Activated CD4-positive, alpha-beta T cell treated with anti-CD3 and anti-CD28 coated beads, Interleukin-2, amount 50 U/mL, for 1 hour (primary cell): ENCODE measurements at places on chromosomes 2 and 18.

GRCh38 chr2:225582355-225583116, 183.0 kb downstream of the NYAP2 start:
- DNase-seq: no peak

GRCh38 chr2:70861777-70862625, 26.4 kb upstream of the CD207 start:
- DNase-seq: peak; percentile 66

- no peak for DNase-seq
Measured at GRCh38 chr2:230230087-230230486, 4.6 kb downstream of the SP140 start.

DNA sequence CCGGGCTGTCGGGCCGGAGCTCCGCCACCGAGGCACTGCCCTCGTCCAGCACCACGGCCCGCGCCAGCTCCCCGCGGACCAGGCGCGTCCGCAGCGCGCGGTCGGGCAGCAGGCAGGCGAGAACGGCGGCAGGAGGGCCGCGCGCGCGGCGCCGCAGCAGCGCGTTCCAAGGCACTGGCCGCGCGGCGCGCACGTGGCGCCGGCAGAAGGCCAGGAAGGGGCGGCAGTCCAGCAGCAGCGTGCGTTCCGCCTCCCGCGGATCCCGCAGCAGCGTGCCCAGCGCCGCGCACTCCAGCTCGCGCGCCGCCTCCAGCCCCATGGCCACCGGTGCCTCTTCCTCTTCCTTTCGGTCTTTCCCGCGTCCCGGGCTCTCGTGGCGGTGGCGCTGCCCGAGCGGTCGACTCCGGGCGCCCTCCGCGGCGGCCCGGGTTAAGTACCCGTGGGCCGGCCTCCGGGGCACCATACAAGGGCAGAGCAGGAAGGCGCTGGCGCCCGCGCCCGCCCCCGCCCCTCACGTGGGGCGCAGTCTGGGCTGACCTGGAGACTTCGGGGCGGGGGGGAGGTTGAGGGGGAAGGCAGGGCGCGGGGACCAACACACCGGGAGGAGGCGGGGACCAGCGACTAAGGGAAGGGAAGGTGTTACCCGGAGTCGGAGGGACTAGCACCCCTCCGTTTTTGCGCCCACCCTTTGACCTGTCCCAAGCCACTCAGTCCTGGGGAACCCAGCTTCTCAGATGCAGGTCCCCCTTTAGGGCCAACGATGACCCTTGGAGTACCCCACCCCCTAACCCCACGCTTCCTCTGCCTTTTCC, at the start of gene DUSP2:
TSS of gene DUSP2 (minus strand) at position 405 of the 812 bp plus-strand sequence. CDS start at position 319, 86 bp downstream.
- peak; percentile 87 for DNase-seq

DNA sequence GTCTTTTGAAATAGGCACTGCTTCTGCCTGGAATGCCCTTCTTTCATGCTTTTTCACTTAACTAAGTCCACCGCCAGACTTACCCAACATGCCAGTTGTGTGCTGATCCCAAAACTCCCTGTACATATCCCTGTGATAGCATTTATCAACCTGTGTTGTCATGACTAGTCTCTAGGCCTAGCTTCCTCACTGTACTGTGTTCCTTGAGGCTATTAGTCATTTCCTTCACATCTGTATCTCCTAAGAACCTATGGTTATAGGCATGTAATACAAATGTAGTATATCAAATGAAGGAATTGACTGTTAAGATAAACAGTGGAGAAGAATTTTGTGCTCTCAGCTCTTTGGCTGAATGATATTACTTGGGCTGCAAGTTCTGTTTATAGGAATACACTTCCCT, 184.3 kb downstream of the CYRIA start:
- no peak for DNase-seq

- no peak for DNase-seq
Measured at GRCh38 chr18:22827216-22827615, 105.9 kb upstream of the RBBP8 start.

DNA sequence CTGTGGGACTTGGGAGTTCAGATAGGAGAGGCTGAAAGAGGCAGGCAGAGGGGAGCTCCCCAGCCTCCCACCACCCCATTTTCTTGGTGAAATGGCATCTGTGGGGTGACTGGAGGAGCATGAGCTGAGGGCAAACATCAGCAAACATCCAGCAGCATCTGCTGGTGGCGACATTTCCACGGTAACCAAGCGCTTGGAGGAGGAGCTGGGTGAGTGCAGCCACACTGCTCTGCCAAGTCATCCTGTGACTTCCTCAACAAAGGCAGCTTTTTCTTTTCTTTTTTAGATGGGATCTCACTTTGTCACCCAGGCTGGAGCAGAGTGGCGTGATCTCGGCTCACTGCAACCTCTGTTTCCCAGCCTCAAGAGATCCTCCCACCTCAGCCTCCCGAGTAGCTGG, 5.6 kb downstream of the TXNL4A start:
- peak; percentile 19 for DNase-seq

DNA sequence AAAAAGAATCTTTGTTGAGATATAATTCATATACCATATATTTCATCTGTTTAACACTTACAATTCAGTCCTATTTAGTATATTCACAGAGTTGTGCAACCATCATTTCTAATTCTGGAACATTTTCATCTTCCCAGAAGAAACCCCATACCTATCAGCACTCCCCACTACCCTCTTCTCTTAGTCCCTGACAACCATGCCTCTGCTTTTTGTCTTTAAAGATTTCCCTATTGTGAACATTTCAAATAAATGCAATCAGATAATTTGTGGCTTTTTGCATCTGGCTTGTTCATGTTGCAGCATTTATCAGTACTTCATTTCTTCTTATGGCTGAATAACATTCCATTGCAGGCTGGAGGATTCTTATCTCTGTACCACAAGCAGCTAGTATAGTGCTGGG, 305.9 kb upstream of the MEX3C start:
- DNase-seq: no peak

DNA sequence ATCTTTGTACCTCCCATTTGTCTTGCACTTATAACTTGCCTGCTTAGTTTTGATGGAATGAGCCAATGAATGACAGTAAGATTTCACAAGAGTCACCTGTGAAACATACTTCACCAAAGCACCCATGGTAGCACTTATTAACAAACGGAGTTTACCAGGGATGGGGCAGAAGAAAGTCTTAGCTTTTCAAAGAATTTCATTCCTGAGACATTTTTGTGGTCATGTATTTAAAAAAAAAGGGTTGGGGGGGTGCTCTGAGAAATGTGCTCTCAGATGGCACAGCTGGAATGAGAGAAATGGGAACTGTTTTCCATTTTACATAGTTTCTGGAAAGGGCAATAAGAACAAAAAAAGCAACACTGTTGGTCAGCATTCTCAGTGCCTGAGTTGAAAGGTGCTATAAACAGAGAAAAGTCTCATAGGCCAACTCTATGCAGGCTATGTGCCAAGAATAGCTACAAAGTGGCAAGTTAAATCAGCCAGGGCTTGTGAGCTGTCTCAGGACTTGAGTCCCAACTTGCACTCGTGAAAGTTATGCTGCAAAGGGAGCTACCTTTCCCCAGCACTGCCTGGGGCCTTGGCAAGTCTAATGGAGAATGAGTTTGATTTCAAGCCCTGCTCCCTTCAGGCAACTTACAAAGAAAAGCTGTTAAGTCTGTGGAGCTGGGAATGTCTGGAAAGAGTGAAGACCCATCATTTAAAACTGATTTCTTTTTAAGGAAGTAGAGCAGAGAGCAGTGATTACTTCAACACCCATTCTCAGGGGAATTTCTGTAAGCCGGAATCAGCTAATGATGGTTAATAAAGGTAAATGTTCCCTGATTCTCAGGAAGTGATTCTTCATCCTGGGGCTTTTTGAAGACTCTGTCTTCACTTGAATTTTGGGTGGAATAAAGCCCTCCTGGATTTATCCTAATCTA, 170.6 kb downstream of the SLC8A1 start:
- DNase-seq: no peak

GRCh38 chr2:74481961-74482800, 617 bp downstream of the CCDC142 start:
- DNase-seq: peak; percentile 42

DNA sequence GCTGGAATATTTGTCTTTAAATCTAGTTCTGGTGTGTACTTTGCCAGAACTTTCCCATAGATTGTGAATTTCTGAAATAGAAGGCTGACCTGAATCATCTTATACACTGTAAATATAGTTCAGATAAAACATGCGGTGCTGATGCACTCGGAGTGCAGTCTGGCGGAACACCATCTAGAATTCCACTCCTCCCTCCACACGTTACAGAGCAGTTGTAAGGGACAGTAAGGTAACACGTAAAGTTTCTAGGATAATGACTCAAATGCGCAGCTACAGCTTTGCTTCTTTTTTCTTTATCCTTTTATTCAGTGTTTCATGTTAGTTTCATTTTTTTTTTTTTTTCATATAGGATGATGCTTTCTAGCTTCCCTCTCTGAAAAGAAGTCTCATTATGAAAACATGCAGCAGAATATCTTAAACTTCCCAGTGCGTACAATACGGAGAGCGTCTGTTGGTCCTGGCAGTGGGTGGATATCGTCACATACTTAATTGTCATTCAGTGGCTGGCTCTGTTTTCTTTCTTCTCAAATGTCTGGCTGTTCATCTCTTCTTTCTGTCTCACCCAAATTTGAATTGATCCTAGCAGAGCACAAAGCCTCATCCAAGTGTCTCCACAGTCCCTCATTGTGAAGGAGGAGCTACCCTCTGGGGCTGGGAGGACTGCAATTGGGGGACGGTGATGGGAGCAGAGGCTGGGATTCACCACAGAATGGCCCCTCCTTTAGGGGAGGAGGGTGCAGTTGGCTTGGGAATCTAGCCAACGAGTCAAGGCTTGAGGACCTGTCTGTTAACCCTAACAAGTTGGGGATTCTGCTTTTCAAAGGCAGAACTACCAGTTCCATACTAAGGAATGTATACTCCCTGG, 138.8 kb downstream of the MYT1L start:
- no peak for DNase-seq

- no peak for DNase-seq
Measured at GRCh38 chr18:60667016-60667415, 294.4 kb upstream of the MC4R start.

DNA sequence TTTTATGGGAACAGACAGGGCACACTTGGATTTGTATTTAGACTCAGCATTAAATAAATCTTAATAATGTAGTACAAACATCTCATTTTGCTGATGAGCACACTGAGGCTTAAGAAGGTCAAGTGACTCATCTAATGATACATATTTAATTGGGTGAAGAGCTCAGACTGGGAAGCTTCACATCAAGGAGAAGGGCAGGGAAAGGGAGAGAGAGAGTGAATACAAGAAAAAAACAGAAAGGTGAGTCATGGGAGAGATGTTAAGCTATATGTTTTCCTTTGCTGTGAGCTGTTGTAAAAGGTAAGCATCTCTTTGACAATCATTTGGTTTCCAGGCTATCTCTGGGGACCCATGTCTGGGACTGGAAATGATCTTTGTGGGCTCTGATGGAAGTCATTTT, 277.8 kb downstream of the SETBP1 start:
- no peak for DNase-seq

GRCh38 chr2:103401621-103402020, 639.8 kb downstream of the TMEM182 start:
- DNase-seq: no peak

- DNase-seq: no peak
Measured at GRCh38 chr2:240530181-240530580, 27.6 kb downstream of the ANKMY1 start.

GRCh38 chr2:136550181-136550580, 215.2 kb upstream of the THSD7B start:
- DNase-seq: no peak

DNA sequence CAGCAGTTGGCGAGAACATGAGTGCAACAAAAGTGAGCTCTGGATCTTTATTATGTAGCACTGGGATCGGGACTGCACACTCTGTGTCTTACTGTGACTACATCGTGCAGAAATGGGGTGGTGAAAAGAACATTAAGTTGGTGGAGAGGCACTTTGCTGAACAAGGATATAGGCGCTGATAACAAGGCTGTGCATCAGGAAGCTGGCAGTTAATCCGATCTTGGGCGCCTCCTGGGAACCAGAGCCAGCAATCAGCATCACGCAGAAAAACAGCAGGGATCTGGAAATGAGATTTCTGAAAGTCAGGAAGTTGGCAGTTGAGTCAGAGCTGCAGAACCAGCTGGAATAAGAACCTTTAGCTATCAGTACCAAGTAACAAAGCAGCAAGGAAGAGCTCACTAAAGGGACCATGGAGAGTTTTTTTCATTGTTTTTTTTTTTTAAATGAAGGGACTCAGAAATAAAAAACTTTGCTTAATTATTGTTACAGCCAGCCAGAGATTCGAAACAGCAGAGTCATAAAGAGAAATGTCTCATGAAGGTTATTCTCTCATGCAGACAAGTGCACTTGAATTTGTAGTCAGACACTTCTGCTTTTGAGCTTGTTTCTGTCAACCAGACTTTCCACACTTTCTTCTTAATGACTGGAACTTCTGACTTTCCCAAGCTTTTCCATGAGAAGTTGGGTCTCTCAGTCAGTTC, 22.8 kb upstream of the MYO3B start:
- DNase-seq: no peak

DNA sequence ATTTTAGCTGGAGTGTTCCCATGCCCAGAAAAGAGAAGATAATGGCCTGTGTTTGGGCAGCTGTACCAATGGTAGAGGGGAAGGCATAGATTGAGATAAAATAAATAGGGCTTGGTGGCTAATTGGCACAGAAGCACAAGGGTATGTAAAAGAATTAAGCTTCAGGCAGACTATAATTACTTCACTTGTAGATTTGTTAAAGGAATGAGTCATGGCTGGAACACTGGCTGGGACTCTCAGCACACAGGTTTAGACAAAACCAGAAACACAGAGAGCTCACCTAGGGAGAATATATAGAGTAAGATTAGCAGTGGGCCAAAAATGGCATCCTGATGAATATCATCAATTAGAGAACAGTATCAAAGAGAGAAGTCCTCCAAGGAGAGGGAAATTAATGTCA, 198.3 kb upstream of the FIGN start:
- DNase-seq: no peak
